ENCODE measurements at places on chromosomes 7 and 10. TPM values are rescaled to one million over a fixed set of nuclear protein-coding genes. Genes with fewer than 3 reads are reported as not detected.

DNA sequence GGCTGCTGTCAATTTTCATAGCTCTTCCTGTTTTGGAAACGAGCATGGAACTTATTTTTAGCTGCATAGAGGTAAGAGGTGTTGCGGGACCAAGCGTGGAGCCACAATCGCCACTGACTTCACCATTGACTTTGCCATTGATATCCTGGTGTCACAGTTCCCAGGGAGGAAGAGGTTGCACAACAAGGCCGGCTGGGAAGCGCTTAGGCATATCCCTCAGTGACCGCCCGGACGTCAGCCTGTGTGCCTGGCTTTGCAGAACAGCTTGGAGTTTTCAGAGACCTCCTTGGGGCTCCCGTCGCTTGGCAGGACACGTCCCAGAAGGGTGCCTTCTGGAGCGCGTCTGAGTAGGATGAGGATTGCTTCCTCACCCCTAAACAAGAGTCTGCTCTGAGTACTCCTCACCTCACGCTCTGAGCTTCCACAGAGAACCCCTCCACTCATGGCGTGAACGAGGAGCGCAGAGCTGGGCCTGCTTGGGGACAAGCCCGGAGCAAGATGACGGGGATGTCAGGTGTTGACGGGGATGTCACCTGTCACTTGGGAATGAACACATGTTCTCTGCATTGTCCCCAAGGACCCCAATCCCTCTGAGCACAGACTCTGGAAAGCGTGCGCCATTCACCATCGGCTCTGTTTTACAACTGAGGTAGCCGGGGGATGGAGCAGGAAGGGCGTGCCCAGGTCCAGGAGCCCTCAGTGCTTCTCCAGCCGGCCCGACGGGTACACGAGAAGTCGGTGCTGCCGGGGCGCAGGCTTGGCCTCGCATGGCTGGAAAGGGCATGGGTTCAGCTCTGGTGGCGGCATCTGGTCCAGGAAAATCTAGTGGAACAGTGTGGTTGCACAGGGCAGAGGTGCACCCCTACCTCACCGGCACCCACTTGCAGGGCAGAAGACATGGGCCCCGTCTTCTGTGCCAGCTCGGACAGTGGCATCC, 192.3 kb upstream of the SHH start:
- no peak for DNase-seq

The KLF14 gene
- 0.05 TPM for total RNA-seq

DNA sequence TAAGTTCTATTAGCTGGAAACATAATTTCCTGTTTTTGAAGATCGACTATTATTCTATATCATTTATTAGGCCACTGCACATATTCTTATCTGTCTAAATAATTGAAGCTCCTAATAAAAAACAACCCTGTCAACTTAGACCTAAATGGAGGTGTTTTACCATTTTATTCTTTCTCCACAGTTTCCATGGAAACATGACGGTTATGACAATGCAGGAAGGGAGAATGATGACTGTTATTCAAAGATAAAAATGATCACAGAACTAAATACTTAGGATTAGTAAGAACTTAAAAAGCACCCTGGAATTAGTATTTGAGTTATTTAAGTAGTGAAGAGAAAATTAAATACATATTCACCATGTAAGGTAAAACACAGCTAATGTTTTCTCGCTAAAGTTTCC, 119.9 kb upstream of the DKK1 start:
- no peak for DNase-seq

GRCh38 chr7:116579835-116580234, 55.0 kb downstream of the CAV1 start:
- no peak for DNase-seq

- no peak for DNase-seq
Measured at GRCh38 chr7:94244760-94245159, 149.9 kb upstream of the COL1A2 start.
